Renal cortical epithelial cell (primary cell): ENCODE measurements at places on chromosomes 4 and X.

GRCh38 chr4:88054229-88054628, 46.8 kb downstream of the PKD2 start:
- peak; percentile 96 for DNase-seq

GRCh38 chr4:101065935-101066485, 281.3 kb downstream of the PPP3CA start:
- peak; percentile 58 for DNase-seq

GRCh38 chr4:89134775-89135319, 23.5 kb downstream of the TIGD2 start:
- DNase-seq = peak; percentile 96

GRCh38 chr4:4394644-4395043, 7.7 kb downstream of the NSG1 start:
- DNase-seq = no peak

GRCh38 chr4:123922847-123923246, 526.3 kb downstream of the SPRY1 start:
- DNase-seq = peak; percentile 33

GRCh38 chr4:82620126-82620735, 58.4 kb upstream of the TMEM150C start:
- DNase-seq = no peak

DNA sequence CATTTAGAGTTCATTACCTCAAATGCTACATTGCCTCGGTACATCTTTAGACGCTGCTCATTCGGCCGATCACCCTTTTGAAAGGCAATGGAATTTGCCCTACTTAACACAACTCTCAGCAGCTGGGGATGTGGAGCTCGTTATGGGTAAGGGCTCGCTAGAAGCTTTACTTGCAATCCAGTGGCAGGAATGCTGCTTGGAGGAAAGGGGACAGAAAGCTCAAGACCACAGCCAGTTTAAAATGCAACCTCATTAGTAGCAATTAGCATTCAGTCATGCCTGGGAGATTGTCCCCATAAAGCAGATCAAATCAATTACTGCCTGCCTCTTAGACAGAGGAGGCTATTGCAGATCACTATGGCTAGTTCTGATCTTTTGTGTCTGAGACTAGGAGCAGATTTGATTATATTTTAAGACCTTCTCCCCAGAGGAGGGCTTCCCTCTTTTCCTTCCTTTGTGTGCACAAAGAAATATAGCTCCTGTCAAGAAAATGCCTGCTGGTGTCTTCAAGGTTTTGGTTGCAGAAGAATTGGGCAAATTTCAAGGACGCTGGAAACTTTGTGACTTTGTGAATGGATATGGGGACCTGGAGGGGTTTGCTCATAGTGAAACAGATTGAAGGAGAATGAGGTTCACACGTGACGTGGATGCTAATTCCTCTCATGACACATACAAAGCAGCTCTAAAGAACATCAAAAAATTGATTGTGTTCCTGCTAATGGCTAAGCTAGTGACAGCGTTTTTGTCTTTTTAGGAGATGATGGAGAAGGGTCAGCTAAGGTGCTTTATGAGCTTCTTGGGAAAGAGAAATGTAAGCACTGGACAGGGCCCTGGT, 237.5 kb upstream of the GLRA2 start:
- peak; percentile 4 for DNase-seq

DNA sequence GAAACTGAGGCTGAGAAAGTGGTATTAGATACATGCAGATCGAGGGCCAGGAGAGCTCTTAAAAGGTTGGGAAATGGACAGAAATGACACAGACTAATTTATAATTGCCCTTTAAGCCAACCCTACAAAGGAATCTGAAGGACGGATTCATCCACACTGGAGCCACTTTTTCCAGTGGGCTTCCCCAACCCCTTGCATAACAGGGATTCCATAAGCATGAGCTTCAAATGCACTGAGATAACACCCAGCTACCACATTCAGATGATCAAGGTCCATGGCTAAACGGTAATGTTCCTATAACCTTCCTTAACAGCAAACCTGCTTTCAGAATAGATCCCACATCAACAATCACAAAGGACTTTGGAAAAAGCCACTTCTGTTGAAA, 34.2 kb downstream of the PLAC1 start:
- no peak for DNase-seq

- DNase-seq = no peak
These were observed 261.8 kb upstream of the ARX start for GRCh38 chrX:25277574-25277973.

DNA sequence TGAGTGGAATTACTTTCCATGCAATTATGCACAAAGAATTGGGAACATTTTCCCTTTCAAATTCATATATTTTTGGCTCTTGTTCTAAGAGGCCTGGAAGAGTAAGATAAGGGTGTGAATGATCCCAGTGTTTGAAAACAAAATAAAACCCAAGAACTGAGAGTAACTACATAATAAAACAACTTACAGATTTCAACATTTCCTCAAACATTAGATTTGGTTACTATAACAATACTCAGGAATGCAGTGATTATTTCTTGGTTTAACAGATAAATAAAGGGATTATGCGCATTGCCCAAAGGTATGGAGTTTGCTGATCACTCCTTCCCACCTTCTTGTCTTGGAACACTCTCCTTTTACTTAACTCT, 292.5 kb downstream of the CAMK2D start:
- peak; percentile 41 for DNase-seq

DNA sequence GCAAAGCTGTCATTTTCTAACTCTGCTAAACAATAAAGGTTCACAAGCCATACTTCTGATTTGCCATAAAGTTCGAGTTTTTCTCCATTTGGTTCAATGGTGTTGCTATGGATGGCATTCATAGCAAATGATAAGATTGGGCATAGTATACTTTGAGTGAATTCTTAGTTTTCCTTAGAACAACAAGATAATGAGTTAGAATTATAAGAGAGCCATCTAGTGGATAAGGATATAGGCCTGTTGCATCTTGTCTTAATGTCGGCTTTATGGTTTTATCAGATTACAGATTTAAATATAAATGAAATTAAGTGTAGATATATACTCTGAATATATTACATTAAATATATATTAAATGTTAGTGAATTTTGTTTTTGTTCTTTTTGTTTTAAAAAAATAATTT, 644.6 kb downstream of the IL1RAPL1 start:
- DNase-seq = peak; percentile 1

GRCh38 chrX:100870527-100870926, 3.6 kb downstream of the NOX1 start:
- DNase-seq = no peak

GRCh38 chr4:38621831-38622230, 42.2 kb upstream of the KLF3 start:
- no peak for DNase-seq

DNA sequence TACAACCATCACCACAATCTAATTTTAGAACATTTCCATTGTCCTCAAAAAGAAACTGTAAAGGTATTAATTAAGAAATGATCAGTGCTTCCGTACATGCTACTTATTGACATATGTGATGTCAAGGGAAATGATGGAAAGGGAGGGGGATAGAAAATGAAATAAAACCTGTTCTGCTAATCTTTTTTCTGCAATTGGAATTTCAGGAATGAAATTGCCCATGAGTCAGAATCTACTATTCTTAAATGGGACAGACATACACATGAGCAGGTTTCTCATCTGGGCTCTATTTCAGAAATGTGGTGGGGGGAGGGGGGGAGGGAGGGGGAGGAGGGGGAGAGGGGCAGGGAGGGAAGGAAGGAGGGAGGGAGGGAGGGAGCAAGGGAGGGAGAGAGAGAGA, 91.0 kb downstream of the SHROOM4 start:
- peak; percentile 66 for DNase-seq

DNA sequence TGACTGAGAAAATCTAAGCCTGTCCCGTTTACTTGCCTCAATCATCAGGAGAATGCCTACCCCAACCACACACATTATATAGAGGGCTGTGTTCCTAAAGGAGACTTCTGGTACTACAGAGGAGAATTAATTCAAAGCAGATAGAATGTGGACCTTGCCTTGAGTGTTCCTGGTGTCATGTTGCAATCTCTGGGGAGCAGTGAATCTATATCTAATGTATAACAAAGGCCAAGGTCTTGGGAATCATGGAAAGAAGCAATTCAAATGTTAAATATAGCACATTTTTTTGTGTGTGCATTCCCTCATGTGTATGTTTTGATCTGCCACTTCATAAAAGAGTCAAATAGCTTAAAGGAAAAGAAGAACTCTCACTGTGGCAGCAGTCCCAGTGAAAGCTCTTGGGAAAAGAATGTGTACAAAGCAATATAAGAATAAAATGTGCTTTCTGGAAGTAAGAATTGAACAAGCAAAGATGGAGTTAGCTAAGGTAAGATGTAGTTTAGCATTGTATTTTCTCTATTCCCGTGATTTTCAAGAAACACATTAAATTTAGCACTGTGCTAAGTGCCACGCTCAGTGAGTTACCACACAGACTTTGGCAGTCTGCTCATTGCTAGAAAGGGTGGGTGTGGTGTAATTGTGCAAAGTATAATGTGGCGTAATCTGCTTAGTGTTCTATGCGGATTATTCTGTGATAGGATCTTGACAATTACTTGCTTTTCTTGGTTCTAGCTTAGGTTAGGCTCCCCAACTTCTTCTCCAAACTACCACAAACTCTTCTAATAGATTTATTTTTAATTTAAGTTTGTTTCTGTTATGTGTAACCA, 13.7 kb downstream of the ADH6 start:
- DNase-seq = peak; percentile 27

DNA sequence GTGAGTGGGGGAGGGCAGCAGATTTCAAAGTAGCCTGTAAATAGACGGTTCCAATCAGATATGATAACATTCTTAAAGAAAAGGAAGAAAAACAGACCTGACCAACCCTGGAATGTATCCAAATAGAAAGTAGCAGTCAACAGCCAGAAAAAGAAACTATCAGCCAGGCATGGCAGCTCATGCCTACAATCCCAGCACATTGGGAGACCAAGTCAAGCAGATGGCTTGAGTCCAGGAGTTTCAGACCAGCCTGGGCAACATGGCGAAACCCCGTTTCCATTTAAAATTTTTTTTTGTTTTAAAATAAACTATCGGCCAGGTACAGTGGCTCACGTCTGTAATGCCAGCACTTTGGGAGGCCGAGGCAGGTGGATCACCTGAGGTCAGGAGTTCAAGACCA, 125.0 kb downstream of the THOC2 start:
- no peak for DNase-seq

DNA sequence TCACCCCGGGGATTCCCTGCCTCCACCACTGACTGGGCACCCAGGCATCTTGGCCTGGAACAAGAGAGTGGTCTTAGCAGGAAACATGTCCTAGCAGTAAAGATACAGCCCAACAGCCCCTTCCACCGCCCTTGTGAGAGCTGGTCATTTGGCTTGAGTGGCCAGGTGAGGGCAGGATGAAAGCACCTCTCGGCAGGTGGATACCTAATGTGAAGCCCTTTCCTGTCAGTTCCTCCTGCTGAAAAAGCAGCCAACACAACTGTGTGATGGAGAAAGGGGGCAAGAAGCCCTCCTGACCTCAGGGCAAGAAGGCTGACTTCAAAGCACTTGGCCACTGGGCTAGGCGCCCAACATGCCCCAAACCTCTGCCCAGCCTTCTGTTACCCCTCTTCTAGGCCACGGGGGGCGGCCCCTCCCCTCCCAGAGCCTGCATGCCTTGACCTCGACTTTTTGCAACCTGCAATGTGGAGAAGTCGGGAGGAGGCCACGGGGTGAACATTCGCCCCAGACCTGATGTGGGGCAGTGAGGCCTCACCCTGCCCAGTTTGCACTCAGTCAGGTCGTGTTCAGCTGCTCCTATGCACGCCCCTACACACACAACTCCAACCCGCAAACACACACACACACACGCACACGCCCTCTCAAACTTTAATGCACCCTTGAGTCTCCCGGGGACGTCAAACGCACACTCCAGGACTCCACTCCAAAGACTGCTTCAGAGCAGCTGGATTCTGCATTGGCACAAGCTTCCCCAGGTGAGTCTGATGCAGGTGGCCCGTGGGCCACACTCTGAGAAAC, 1.1 kb downstream of the LGI2 start:
- DNase-seq = no peak

DNA sequence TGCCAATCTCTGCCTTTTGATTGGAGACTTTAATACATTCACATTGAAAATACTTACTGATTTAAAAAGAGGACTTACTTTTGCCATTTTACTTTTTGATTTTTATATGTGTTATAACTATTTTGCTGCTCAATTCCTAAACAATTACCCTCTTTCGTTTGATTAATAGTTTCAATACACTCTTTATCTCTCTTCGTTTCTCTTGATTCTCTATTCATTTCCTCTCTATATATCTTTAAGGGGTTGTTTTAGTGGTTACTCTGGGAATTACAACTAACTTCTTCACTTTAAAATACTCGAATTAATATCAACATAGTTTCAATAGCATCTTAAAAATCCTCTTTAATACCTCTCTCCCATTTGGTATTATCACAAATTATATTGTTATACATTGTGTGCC, 116.6 kb downstream of the PTCHD1 start:
- no peak for DNase-seq

DNA sequence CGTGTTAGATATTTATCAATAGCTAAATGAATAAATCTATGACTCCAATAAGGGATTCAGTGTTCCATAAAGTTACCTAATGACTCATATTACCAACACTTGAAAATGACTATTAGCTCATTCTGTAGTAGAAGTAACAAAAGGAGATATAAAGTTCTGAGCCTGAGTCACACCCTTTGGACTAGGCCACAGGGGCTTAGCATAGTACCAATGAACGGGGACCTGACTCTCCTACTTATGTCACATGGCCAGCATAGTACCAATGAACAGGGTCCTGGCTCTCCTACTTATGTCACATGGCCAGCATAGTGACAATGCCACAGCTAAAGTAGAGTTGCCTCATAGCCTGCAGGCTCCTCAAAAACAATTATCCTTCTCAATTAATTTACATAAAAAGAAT, 43.7 kb downstream of the MAGEB16 start:
- peak; percentile 68 for DNase-seq

- DNase-seq = no peak
These were observed 533.7 kb downstream of the INPP4B start for GRCh38 chr4:142312391-142312790.

DNA sequence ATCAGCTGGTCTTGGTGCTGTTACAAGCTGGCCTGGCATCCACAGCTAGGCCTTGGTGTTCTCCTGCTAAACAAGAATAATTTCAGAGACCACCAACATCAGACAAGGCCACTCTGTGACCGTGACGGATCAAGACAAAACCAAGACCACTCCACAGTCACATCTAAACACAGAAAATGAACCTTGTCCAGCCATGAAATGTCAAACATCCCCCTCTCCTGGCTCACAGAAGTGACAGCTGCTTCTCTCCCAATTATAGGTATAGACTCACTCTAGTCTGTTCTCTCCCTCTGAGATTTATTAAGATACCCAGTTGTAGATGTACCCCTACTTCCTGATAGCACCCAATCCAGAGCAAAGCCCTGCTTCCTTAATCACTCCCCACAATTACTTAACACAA, 40.4 kb downstream of the EFHC2 start:
- no peak for DNase-seq
